ENCODE measurements at places on chromosomes 13 and 19.

DNA sequence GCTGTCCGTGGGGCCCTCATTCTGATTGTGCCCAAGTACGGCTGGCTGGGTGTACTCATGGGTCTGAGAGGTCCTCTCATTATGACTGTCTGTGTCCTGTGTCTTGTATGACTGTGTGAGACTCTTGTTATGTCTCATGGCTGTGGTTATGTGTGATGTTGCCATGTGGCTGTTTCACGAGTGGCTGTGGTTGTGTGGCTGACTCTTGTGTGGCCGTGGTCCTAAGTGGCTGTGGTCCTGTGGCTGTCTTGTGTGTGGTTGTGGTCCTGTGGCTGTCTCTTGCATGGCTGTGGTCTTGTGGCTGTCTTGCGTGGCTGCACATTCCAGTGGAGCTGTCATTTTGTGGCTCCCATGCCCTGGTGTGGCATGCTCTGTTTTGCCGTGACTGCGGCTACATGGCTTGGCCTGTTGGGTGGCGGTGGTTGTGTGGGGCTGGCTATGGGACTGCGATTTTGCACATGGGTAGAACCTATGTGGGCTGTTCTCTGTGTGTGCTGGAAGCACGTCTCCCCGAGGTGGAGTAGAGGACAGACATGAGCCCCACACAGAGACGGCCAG lies 2.5 kb downstream of the LYL1 start:
- DNase-seq = no peak

DNA sequence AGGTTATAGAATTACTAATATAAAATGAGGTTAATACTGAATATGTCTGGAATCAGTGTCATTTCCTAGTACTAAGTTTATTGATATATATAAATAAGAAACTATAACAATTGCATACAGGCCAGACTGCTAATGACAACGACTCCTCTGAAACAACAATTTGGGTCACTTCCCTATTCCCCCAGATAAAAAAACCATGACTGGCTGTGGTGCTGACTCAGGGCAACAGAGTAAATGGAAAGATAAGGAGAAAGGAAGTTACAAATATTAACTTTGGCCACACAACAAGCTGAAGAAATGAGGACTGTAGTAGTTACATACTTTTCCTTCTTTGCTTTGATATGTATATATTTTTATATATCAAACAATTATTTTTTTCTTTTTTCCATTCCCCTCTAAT lies 263.7 kb upstream of the PCDH9 start:
- DNase-seq = no peak

DNA sequence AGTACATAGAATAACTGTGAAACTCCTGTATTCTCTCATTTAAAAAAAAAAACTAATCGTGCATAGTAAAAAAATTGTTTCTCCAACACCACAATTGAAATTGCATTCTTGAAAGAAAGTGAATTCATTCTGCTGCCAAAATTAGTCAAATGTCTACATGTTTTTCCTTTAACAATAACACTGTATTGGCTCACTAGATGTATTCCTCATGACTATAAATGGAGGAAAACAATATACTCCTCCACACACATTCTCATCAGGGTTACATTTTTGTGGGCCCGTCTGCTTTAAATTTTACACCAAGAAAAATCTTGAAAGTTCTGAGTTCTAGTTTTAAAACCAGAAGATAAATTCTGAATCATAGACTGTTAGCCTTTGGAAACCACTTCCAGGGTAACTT lies 233.6 kb downstream of the KLF12 start:
- peak; percentile 67 for DNase-seq

GRCh38 chr19:49344505-49345423 lies 9.6 kb downstream of the CD37 start:
- no peak for DNase-seq

GRCh38 chr19:29193155-29193554 lies 19.8 kb downstream of the UQCRFS1 start:
- no peak for DNase-seq

DNA sequence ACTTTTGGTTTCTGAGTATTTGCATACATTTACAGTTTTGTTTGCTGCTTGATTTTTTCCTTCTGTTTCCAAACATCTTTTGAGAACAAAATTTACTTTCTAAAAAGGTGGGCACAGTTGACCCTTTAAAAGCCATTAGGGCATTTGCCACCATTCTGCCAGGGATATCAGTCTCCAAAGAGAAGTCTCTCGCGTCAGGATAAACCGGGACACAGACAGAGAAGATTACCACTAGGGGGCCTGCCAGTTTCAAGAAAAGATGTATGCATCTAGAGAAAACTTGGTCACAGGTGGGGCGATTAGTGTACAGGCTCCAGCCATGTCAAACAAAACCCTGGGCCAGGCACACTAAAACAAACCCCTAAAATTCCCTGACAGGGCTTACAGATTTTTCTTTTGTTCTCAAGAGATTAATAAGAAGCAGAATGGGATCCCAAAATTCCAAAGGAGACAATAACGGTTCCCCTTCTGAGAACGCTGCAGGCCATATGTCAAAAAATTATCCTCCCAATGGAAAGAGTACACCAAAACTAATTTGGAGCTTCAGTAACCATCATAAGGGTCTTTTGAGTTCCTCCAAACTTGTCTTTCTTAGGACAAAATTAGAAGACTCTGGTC lies 10.7 kb upstream of the PABPC3 start:
- DNase-seq = peak; percentile 42

- no peak for DNase-seq
Measured at GRCh38 chr13:49627831-49628652, at the start of gene ARL11. Gene ARL11, plus strand, starts transcription at chr13:49628507. Its CDS starts 1,941 bp downstream, at chr13:49630448.

GRCh38 chr13:46492946-46493345 lies 60.0 kb upstream of the LRCH1 start:
- DNase-seq = peak; percentile 65

DNA sequence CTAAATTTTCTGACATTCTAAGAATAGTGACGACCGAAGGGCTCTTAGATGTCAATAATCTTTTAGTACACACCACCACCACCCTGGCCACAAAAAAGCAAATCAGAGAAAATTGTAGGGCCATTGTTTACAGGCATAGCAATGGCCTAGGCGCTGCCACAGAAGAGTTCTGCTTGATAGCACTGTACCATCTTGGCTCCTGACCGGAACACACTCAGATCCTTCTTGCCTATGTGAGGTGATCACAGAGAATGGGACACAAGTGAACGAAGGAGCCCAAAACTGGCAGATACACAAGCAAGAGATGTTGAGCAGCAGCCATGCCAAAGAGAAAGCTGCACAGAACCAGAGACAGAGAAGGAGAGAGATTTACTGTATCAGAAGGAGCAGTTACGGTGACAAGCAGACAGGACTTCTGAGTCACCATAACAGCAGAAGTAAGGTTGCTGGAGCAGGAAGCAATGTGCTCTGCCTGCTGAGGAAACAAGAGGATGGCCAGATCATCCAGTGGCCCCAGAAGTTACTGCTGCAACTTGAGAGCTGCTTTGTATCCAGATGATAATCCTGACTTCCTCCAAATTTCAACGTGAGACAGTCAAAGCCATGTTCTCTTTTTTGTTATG lies 105.2 kb downstream of the SLITRK6 start:
- DNase-seq = no peak

GRCh38 chr13:79905018-79905417 lies 424.1 kb downstream of the NDFIP2 start:
- DNase-seq = no peak

DNA sequence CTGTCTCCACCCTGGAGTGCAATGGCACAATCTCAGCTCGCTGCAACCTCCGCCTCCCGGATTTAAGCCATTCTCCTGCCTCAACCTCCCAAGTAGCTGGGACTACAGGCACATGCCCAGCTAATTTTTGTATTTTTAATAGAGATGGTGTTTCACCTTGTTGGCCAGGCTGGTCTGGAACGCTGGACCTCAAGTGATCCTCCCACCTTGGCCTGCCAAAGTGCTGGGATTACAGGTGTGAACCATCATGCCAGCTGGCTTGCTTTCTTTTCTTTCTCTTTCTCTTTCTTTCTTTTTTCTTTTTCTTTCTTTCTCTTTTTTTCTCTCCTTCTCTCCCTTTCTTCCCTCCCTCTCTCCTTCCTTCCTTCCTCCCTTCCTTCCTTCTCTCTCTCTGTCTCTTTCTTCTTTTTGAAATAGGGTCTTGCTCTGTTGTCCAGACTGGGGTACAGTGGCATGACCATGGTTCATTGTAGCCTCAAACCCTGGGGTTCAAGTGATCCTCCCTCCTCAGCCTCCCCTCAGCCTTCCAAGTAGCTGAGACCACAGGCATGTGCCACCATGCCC lies 33.3 kb upstream of the NFIC start:
- no peak for DNase-seq

- no peak for DNase-seq
Measured at GRCh38 chr13:31020996-31021395, 88.5 kb downstream of the TEX26 start.

DNA sequence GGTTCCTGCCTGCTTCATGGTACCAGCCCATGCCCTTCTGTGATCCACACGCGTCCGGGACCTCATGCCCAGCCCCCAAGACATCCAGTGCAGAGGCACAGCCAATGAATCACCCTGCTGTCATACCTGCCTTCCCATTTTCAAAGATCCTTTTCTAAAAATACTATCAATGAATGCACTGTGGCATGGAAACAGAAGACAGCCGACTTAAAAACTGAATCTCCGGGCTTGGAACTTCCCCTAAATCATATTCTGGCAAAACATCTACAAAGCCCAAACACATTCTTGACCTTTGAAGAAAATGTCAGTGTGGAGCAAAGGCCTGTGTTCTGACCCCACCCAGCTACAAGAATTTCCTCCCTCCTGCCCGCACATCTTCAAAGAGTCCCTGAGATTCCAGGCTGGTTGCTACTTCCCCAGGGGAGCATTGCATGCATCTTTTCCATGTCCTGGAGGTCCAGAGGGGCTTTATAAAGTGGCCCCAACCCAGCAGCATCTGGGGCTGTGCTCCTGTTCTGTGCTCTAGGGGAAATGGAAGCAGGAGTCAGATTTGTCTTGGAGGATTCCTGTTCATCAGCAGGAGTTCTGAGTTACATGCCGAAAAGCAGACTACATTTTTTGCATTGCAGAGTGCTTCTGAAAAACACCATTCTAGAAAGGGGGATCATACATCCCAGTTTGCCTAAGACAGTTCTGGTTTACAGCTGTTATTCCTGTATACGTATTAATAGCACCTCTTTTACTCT lies 135.2 kb downstream of the USP12 start:
- DNase-seq = peak; percentile 69

DNA sequence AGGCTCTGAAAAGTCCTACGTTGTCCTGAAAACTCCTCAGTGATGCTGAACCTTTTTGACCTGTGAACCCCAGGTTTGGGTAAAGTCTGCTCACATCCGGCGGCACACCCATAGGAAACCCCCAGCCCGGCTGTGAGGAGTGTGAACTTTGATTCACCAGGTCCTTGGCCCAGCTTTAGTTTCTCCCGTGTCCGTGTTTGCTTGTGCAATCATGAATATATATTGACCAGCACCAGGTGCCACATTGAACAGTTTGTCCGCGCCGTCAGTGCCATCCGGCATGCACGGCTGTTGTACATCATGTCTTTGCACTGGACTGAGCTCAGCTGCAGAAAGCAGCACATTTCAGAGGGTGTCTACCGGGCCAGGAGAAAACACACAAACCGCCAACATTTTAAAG lies 45.3 kb downstream of the NFIC start:
- no peak for DNase-seq

DNA sequence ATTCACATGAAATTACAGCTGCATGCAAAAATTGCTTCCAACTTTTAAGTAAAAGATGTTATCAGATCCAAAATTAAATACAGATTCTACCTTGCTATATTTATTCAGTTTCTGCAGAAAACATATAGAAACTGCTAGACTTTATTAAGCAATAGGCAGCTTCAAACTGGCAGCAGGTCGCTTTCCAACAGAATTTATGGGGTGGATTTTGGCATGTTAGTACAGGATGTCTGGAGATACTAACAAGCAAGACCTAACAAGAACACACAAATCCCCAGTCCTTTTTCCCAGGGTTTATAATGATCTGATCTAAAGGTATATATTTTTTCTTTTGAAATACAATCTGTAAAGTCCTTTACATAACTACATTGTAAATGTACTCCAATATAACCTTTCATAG lies 27.5 kb downstream of the TBC1D4 start:
- DNase-seq = no peak

- DNase-seq = no peak
Measured at GRCh38 chr19:35986664-35987570, 8.1 kb upstream of the SDHAF1 start.

GRCh38 chr13:54241719-54242118 lies 1213.1 kb downstream of the OLFM4 start:
- DNase-seq = no peak

- peak; percentile 51 for DNase-seq
Measured at GRCh38 chr13:44050450-44051063, 170.9 kb downstream of the LACC1 start.

GRCh38 chr13:93549326-93550005 lies 322.9 kb downstream of the GPC6 start:
- no peak for DNase-seq

DNA sequence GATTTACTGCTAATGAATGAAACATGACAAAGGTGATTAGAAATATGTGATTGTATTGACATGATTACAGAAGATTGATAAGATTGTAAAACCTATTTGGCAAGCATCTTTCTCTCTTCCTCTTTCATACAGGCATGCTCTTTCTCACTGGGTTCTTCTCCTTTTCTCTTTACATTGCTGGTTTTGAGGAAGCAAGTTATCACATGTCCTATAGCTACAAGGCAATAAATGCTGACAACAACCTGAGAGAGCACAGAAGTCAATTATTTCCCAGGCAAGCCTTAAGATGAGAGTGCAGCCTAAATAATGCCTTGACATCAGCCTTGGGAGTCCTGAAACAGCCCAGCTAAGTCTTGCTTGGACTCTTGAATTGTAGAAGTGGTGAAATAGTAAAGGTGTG lies 875.0 kb downstream of the SLITRK1 start:
- no peak for DNase-seq

- no peak for DNase-seq
Measured at GRCh38 chr13:39963612-39964011, 308.1 kb downstream of the COG6 start.

- no peak for DNase-seq
Measured at GRCh38 chr19:50315773-50316448, 13.3 kb downstream of the KCNC3 start.

GRCh38 chr13:97975848-97976609 lies 22.6 kb downstream of the IPO5 start:
- peak; percentile 83 for DNase-seq

DNA sequence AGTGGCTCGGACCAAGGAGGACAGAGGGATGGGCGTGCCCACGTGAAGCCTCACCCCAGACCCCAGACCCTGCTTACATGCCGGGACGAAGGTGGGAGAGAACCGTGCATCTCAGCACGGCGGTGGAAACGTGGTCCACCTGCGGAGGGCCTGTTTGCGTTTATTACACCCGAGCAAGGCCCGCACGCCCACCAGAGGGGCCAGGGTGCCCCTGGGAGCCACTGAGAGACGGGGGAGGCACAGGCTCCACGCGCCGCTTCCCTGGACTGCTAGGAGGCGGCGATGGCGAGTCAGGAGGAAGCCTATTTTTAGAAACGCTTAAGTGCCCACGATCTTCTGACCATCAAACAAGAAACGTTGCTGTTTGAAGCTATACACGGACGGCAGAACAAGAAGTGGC lies 80.7 kb downstream of the ATP11A start:
- DNase-seq = no peak

- DNase-seq = no peak
Measured at GRCh38 chr13:45385907-45386553, 32.1 kb downstream of the SLC25A30 start.

All from fibroblast of villous mesenchyme (primary cell).